ENCODE measurements at places on chromosomes 5 and 9. TPM values are rescaled to one million over a fixed set of nuclear protein-coding genes. Genes with fewer than 3 reads are reported as not detected.

- no peak for DNase-seq
Observed at GRCh38 chr9:755454-756381, 85.8 kb upstream of the DMRT1 start.

- DNase-seq: no peak
Observed at GRCh38 chr9:89714321-89714720, 109.5 kb downstream of the GADD45G start.

DNA sequence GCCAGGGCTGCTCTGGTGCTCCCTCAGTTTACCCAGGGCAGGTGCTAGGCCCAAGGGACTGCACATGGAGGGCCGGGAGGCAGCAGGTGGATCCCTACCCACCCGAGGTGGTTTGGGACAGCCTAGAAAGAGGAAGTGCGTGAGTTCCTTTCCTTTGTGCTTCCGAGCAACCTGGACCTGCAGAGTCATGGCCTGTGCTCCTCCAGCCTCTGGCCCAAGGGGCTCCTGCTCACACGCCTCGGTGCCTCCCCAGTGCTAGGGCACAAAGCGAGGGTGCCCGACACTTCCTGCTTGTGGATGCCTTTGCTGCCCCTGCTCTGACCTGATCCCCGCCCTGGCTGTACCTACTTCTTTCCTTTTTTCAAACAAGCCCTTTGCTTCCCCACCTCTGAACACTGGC is 79.3 kb downstream of the RXRA start:
- DNase-seq: no peak

SMIM27 gene
- 14.0 TPM for total RNA-seq

DNA sequence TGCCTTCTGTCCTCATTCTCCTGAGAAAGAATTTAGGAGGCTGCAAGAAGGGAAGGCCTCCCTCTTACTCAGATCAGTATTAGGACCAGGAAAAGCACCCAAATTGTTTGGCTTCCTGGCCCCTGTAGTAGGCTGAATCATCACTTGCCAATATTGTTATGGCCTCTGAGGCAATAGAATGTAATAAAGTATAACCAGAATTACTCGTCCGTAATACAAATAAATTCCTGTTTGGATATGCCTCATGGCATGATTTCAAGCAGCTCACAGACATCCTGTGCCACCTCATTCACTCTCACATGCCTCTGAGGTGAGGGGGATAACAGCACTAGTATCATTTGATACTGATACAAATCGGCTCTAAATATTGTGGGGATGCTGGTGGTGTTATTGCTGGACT is 427.3 kb downstream of the ISL1 start:
- no peak for DNase-seq

DNA sequence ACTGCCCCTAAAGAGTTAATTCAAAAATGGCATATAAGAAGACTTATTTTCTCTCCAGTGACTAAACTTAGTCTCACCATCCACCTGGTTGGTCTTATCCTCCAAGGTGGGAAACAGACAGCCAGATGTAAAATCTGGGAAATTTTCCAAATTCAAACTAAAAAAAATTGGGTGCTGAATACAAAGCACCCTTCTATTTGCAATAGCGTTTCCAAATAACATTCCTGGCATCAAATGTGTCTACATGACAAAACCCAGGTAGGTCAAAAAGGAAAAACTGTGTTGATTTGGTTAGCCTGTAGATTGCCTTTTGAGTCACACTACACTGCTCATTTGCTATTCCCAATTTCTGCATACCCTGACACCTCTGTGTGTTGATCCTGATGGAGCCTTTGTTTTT is 252.2 kb downstream of the NR2F1-AS1 start:
- DNase-seq: no peak

- DNase-seq: no peak
Observed at GRCh38 chr9:133954862-133955529, 37.1 kb downstream of the VAV2 start.

SARDH gene
- 11.5 TPM for total RNA-seq

DNA sequence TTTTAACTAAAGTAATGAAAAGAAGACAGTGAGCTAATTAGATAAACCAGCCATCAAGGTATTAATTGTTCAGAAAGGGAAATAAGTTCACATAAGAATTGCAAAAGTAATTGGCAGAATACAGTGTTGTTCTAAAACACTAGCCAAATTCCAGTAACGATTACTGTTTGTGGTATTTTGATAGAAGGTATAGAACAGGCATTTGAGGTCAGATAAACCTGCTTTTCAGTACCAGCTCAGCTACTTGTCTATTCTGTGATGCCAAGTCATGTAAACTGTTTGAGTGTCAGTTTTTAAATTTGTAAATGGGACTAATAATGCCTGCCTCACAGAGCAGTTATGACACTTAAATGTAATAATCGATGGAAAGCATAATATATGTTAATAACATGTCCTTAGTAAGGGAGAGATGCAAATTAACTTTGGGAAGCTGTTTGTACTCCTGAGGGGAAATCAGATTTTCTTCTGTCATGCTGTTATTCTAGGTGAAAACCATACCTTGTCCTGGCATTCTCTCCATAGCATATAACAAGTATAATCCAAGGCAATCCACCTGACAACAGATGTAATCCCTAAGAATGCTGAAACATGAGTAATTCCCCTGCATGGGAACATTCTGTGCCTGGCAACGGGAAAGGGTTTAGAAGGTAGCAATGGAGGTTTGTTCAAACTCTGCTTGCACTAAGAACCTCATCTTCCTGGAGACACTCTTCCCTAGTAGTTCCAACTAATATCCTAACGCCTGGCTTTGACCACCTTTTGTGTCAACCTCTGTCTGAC is 509.5 kb upstream of the PAPPA start:
- DNase-seq: no peak

- DNase-seq: no peak
Observed at GRCh38 chr9:111013250-111013649, 25.0 kb downstream of the LPAR1 start.

DNA sequence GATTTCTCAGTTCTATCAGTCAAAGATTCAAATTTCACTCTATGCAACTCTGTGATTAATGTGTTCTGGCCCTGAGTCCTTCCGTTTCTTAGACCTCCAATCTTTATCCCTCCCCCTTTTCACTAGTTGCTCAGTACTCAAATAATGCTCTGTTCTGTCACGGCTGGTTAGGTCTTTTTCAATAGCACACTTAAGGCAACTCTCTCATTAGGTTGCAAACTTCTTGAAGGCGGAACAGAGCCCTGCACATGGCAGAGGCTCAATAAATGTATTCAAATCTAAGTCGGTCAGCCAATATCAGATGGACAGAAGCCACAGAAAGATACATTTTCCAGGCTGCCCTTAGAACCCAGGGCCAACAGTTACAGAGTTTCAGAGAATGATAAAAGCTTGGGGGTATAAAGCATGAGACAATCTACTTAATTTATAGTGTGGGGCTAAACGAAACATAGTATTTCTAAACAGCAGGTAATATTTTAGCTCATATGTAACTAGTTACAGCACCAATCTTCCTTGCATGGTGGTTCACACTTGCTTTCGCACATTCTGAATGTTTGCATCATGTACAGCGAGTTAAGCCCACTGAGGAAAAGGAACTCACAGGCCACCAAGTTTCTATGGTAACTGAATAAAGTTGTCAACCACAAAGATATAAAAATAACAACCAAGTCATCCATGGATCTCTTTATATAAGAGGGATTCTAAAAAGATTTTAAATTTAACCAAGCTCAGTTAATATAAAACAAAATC is 67.1 kb upstream of the GOLPH3 start:
- no peak for DNase-seq

NFIB gene
- total RNA-seq: 5.3 TPM

DNA sequence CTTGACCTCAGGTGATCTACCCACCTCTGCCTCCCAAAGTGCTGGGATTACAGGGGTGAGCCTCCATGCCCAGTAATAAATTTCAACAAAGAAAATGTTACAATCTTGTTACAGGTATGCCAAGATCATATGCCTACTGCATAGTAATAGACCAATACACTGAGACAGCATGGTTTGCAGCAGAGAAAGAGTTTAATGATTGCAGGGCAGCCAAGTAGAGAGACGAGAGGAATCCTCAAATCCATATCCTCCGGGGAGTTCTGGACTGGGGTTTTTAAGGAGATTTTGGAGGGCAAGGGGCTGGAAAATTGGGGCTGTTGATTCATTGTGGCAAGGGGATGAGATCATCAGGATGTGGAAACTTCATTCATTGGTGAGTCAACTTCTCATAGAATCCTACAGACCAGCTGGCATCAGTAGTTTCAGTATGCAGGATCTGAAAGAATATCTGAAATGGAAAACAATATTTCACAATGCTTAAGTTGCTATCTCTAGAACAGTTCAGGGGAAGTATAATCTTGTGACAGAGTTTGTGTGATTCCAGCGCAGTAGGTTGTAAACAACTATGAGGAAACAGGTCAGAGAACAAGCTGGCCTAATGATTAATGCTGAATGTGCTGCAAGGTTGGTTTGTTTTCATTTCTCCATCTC is 14.8 kb upstream of the TUT7 start:
- DNase-seq: no peak

- peak; percentile 97 for DNase-seq
Observed at GRCh38 chr5:36744773-36745589, 131.6 kb upstream of the NIPBL start.

ADCY2 gene
- 63.2 TPM for total RNA-seq

DNA sequence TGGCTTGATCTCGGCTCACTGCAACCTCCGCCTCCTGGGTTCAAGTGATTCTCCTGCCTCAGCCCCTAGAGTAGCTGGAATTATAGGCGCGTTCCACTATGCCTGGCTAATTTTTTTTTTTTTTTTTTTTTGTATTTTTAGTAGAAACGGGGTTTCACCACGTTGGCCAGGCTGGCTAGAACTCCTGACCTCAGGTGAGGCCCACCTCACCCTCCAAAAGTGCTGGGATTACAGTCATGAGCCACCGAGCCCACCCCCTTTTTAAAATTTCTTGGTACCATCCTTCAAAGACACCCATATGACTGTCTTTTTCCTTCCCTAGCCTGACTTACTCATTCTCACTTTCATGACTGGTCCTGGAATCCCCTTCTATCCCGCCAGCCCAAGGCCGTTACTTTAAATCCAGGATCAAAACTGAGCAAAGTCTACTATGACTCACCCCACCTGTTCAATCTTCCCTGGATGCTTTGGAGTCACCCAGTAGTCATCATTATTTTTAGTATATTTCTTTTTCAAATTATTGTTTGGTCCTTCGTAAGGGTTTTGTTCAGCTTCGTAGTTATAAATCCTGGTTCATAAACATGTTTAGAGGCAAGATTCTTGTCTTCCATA is 1.2 kb upstream of the TBCA start:
- no peak for DNase-seq

DNA sequence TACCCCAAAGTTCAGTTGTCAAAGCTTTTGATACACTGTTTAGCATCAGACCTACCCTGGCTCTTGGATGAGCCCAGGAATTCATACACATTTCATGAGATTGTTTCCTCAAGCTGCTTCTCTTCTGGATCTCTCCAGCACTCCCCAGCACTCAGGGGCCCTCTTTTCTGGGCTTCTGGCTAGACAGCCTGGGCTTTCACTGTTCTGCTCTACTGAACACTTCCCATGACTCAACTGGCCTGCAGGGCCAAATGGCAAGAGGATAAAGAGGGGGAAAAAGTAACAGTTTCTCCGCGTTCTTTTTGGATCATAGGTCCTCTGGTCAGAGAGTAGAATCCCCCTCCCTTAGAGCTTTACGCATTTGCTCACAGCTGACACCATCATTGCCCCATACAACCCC is 20.9 kb upstream of the LURAP1L start:
- no peak for DNase-seq

- DNase-seq: no peak
Observed at GRCh38 chr5:147332658-147333057, 97.8 kb downstream of the STK32A start.

SV2C gene
- not detected for total RNA-seq

DNA sequence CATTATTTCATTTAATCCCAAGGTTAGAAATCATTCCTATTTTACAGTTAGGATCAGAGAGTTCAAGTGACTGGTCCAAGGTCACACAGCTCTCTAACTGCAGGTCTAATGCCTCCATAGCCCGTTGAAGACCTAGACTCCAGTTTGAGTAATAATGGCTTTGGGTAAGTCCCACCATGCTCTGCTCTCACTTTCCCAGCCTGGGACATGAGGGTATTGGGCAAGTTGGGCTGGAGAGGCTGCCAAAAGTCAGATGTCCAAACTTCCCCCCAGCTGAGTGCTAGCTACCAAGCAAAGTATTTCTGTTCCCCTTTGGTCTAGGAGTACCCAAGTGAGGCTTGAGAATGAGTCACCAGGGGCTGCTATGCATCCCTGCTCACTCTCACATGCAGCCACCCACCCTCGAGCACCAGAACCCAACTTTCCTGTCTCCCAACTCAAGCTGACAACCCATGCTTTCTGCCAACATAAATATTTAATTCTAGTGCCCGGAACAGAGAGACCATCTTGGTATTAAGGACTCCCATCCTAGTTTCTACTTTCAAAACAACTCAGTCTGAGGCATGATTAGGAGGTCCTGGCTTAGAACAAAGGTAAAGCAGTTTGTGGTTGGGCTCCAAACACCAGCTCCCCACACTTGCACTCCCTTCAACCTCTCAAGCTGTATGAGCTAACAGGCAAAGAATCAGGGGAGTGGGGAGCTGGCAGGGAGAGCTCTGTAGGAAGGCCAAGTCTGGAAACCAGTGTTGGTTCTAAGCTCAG is 236.5 kb upstream of the TRIM32 start:
- DNase-seq: no peak
